NCI-H226 (cell line): ENCODE measurements at places on chromosomes 13 and 19.
A peak's percentile ranks its signal among the peaks of the same experiment; 100 is the strongest.

- no peak for DNase-seq
Observed at GRCh38 chr19:33412601-33413425, 39.3 kb downstream of the CEBPG start.

GRCh38 chr13:84616864-84617263 is 734.6 kb upstream of the SLITRK1 start:
- no peak for DNase-seq

- no peak for DNase-seq
Observed at GRCh38 chr13:94157705-94158218, 321.7 kb downstream of the DCT start.

DNA sequence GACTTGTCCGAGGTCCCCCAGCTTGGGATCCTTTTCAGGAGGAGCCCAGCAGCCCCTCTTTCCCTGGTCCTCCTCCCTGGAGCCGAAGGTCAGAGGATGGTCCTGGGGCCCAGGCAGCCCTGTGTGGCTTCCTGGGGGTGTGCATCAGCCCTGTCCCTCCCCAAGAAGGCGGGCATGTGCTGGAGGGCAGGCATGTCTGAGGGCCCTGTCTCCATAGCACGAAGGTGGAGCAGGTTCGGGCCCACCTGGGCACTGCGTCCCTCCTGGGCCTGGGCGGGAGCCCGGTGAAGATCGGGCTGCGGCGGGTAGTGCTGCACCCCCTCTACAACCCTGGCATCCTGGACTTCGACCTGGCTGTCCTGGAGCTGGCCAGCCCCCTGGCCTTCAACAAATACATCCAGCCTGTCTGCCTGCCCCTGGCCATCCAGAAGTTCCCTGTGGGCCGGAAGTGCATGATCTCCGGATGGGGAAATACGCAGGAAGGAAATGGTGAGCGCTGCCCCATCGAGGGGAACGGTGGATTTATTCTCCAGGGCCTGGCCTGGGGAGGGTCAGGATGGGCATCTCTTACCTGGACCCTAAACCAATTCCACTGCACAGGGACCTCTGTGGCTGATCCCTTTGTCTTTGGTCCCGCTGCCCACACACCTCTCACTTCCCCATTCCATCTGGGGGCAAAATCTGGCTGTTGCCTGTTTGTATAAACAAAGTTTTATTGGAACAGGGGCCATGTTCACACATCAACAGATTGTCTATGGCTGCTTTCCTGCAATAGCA is 10.9 kb downstream of the TIMM13 start:
- no peak for DNase-seq

DNA sequence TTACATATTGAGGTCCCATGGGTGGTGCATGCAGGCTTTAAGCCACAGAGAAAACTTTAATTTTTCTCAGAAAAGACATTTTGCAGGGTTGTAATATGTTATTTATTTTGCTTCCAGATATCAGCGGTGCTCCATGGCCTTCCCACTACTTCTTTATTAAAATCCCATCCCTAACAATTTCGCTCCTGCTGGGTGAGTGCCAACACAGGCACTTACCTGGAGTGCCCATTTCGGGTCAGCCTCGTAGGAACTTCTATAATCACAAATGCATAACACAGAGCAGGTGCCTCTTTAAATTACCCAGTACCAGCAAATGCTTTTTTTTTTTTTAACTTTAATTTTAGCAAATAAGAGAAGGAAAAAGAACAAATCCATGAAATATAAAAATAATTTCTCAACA is 86.4 kb downstream of the EFNB2 start:
- DNase-seq, result no peak

GRCh38 chr13:52160506-52160905 is 1.1 kb upstream of the NEK3 start:
- no peak for DNase-seq

DNA sequence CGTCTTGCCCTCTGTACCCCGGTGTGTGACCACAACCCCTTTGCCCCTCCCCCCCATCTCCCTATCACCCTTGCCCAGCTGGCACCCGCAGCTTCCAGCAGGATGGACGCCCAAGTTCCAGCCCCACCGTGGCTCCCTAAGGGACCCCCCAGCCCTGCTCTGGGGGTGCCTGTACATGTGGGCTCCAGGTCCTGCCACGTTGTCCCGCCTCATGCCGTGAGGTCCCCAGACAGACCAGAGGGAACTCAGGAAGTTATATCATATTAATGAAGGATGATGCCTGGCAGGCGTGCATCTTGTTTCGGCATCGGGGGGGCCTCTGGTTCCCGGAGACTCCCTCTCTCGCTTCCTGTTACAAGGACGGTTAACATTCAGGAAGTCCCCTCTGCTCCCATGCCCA is 1.6 kb upstream of the PTGIR start:
- DNase-seq, result no peak

DNA sequence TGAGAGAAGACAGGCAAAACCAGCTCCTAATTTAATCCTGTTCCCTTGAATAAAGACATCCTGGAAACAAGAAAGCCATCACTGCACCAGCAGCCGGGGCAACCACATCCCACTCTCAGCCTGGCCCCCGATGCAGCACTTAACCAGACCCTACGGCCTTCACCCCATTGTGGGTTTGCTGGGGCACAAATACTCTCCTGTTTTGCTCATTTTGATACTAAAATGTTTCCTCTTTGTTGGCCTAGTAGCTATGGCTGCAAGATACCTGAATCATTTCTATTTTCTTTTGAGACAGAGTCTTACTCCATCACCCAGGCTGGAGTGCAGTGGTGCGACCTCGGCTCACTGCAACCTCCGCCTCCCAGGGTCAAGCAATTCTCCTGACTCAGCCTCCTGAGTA is 28.4 kb downstream of the ANKRD27 start:
- DNase-seq, result no peak

- DNase-seq, result no peak
Observed at GRCh38 chr19:19101540-19101939, 36.7 kb downstream of the TMEM161A start.

DNA sequence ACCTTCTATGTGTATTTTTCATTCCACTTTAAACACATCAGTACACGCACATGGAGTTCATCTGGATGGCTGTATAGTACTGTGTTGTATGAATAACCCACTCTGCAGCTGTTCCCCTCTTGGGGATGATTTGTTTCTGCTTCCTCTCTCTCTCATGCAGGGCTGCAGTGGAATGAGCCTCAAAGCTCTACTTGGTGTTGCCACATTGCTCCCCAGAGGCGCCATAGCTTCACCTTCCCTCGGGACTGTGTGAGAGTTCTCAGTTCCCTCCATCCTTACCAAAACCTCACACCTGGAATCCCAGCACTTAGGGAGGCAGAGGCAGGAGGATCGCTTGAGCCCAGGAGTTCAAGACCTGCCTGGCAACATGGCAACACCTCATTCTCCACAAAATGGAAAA is 28.4 kb upstream of the GPR183 start:
- DNase-seq, result no peak

DNA sequence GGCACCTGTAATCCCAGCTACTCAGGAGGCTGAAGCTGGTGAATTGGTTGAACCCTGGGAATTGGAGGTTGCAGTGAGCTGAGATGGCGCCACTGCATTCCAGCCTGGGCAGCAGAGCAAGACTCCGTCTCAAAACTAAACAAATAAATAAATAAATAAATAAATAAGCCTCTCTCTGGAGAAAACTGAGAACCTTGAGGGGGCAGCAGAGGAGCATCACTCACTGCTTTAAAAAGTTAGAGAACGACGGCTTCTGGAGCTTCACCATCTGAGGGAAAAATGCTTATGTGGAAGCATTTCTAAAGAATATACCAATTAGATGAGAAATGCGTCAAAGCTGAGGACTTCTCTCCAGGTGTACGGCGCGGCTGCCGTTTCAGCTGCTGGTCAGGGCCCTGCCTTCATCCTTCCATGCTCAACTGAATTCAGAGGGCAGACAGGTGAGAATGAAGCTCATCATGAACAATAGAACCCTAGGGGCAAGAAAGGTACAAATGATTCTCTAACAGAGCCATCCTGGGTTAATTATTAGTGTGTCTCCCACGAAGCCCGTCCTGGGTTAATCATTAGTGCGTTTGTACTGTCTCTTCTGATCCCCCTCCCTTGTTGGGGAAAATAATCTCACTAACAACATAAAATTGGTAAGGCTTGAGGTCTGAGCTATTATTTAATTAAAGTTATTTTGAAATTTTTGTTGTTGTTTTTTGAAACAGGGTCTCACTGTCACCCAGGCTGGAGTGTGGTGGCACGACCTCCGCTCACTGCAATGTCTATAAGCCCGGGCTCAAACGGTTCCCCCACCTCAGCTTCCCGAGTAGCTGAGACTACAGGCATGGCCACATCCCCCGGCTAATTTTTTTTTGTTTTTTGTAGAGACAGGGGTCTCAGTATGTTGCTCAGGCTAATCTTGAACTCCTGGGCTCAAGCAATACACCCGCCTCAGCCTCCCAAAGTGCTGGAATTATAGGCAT is 80.1 kb downstream of the IPO5 start:
- DNase-seq, result peak; percentile 14

- DNase-seq, result no peak
Observed at GRCh38 chr13:58855283-58855682, 1223.7 kb downstream of the PCDH17 start.

- DNase-seq, result no peak
Observed at GRCh38 chr13:57552437-57552836, 79.1 kb upstream of the PCDH17 start.

- DNase-seq, result no peak
Observed at GRCh38 chr13:20142023-20142926, 18.6 kb downstream of the GJA3 start.
